ENCODE measurements at places on chromosomes 13 and 19. TPM values are rescaled to one million over a fixed set of nuclear protein-coding genes. Genes with fewer than 3 reads are reported as not detected.

DNA sequence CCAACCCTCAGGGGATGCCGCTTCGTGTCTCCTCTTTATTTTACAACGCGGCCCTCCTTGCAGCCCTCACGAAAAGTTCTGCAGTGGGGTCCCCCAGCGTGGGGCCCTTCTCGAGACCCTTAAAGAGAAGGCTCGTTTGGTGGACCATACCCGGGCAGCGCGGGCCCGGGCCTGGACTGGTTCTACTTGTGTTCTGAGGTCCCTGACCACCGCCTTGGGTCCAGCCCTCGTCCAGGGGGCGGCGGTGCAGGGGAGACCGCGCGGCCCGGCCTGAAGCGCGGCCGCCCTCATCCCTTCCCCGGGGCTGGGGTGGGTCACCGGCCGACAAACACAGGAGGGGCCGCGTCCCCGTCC is 400 bp upstream of the SERP2 start:
- H3K27me3 ChIP-seq, result no peaks in the 10 kb centered on the region
- peak overlapping the region; percentile 53 for H3K4me3 ChIP-seq
- no peaks in the 10 kb centered on the region for H3K36me3 ChIP-seq
- H3K4me1 ChIP-seq, result peaks cover 10% of the 10 kb centered on the region

DNA sequence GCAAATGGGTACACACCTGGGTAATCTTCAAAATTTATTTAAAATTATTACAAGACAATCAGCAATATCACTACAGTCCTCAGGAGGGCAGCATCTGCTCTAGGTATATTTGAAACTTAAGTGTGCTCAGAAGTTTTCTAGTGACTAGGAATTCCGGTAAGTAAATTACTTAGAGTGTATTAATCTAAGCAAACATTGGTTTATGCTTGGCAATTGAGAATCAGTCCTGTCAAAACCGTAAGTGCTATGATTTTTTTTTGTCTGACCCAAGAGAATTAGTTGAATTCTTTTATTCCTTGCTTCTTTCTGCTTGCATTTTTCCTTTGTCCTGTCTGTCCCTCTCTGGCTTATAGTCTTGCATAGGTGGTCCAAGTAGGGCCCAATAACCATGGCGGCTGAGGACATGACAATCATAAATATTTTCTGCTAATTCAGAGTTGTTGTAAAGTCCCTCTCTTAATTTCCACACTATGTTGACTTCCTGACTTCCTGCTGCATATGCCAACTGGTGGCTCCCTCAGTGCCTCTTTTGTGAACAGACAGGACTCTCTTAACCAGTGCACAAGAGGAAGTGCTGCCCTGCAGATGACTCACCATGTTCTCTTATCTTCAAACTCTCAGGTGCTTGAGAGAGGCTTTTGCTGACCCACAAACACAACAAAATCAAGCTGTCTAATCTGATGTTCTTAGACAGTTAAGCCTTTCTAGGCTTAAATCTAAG is 82.2 kb downstream of the SLAIN1 start:
- no peaks in the 10 kb centered on the region for H3K36me3 ChIP-seq
- peak overlapping the region; percentile 6 for H3K4me3 ChIP-seq
- no peaks in the 10 kb centered on the region for H3K4me1 ChIP-seq
- DNase-seq, result no peak

TEX26 gene
- total RNA-seq, result not detected

CACNG8 gene
- total RNA-seq, result 0.32 TPM

DNA sequence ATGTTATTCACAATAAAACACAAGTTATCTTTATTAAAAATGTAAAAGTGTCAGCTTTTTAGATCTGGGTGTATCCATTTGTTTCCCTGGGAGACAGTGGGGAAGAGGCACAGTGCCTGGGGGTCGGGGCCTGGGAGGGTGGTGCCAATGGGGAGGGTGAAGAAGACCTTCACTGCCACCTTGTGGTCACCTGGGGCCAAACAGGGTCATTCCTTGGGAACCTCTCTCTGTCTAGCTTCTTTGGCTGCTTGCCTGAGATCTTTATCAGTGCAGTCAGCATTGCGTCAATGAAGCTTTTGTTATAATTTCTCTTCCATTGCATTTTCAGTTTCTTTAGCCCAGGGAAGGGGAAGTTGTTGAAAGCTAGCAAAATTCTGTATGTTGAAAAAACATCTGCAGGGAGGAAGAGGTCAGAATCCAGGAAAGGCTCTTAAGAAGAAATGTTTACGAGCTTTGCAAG is 39.1 kb downstream of the PCDH8 start:
- H3K36me3 ChIP-seq, result no peaks in the 10 kb centered on the region
- no peaks in the 10 kb centered on the region for H3K27me3 ChIP-seq
- no peaks in the 10 kb centered on the region for H3K4me1 ChIP-seq
- no peak overlapping the region for H3K27ac ChIP-seq
- no peak for DNase-seq
- no peak overlapping the region for H3K4me3 ChIP-seq

DNA sequence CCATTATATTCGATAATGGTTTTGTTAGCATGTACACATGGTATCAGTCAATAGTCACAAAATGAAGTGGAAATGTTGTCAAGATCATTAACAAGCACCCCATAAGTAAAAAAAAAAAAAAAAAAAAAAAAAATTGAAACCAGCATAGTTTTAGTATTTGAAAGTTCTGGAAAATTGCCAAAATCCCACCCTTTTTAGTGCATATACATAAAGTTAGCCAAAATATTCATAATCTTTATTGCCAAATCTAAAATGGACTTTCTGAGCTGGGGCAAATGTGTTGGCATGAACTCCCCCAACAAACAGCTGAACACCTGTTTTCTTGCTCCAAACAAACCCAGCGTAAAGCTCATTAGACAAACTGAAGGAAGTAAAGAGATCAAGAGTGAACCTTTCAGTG is 73.9 kb downstream of the MZT1 start:
- H3K27me3 ChIP-seq, result no peaks in the 10 kb centered on the region
- no peak overlapping the region for H3K4me3 ChIP-seq

- no peak for DNase-seq
- no peak overlapping the region for H3K27ac ChIP-seq
- H3K27me3 ChIP-seq, result no peaks in the 10 kb centered on the region
- no peak overlapping the region for H3K4me3 ChIP-seq
- no peaks in the 10 kb centered on the region for H3K36me3 ChIP-seq
- H3K4me1 ChIP-seq, result no peaks in the 10 kb centered on the region
Measured at GRCh38 chr13:22773465-22773864, 407.3 kb upstream of the SGCG start.

DNA sequence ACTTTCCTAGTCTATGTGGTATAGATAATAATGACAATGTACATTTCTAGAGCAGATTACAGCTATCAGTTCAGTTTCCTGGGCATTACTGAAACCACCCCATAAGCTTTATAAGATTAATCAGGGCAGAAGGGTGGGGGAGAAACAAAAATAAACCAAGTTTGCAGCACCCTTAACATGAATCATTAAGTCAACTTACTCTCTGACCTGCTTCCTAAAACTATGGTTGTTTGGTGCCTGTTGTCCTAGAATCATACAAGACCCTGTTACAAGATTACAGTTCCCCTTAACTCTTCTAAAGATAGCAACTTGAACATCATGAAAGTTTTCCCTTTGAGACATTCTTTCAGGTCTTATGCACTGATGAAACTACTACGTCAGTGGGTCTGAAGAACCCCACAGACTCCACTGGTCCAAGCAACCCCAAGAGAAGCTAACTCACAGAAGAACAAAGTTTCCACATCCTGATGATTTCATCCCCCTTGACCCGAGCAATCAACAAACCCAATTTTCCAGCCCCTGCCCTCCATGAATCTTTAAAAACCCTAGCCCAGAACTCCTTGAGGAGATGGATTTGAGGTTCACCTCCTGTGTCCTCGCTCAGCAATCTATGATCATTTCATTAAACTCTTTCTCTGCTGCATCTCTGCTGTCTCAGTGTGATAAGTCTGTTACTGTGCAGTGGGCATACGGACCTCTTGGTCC is 336.5 kb downstream of the FOXO1 start:
- H3K36me3 ChIP-seq, result no peaks in the 10 kb centered on the region
- DNase-seq, result no peak
- H3K27me3 ChIP-seq, result no peaks in the 10 kb centered on the region
- no peak overlapping the region for H3K27ac ChIP-seq
- no peaks in the 10 kb centered on the region for H3K4me1 ChIP-seq
- no peak overlapping the region for H3K4me3 ChIP-seq

GRCh38 chr19:30441011-30441410 is 68.8 kb downstream of the ZNF536 start:
- no peak overlapping the region for H3K4me3 ChIP-seq
- no peak for DNase-seq
- no peaks in the 10 kb centered on the region for H3K4me1 ChIP-seq
- H3K27ac ChIP-seq, result no peak overlapping the region
- H3K36me3 ChIP-seq, result no peaks in the 10 kb centered on the region

HCST gene
- not detected for total RNA-seq

KCNK6 gene
- total RNA-seq, result 22.8 TPM

DNA sequence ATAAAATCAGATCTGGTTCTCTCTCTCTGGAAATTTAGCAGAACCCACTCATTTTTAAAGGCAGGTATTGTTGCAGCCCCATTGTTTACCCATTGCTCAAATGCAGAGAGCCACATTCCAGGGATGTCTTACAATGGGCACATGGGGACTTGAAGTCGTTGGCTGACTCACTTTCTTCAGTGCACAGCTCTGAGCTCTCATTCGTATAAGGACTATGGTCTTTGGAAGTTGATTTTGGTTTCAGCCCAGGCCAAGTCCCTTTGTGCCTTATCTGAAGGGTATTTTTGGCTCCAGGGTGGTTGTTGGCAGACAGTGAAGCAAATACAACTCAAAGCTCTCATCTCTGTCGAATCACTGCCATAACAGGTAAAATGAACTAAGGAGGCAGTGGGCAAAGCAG is 47.3 kb upstream of the CLDN10 start:
- H3K27me3 ChIP-seq, result no peaks in the 10 kb centered on the region
- H3K4me1 ChIP-seq, result no peaks in the 10 kb centered on the region
- no peak for DNase-seq
- H3K27ac ChIP-seq, result no peak overlapping the region

KLK15 gene
- total RNA-seq, result not detected

GRCh38 chr13:36630181-36630803 is 43.5 kb upstream of the SERTM1 start:
- H3K4me3 ChIP-seq, result no peak overlapping the region
- no peak for DNase-seq
- H3K27me3 ChIP-seq, result no peaks in the 10 kb centered on the region
- no peaks in the 10 kb centered on the region for H3K4me1 ChIP-seq
- no peaks in the 10 kb centered on the region for H3K36me3 ChIP-seq

ZNF816 gene
- total RNA-seq, result 7.1 TPM

DNA sequence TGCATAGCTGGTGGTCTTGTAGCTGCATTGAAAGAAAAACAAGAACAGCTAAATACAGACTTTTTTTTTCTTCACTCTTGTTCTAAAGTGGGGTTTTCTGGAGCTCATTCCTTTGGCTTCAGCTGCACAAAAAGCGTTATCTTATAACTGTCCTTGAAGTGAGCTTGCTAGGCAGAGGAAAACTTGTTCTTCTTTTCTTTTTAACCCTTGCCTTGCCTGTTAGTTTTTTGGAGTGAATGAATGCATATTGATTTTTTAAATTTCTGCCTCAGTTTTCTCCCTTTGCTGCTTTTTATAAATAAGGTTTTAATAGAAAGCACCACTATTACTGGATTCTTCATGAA is 1.5 kb downstream of the ZNF765 start:
- H3K4me3 ChIP-seq, result peak overlapping the region; percentile 68
- DNase-seq, result no peak
- H3K36me3 ChIP-seq, result peaks cover 14% of the 10 kb centered on the region
- H3K27ac ChIP-seq, result no peak overlapping the region

GRCh38 chr13:75547917-75548316 is 1.7 kb upstream of the UCHL3 start:
- no peak overlapping the region for H3K4me3 ChIP-seq
- no peak overlapping the region for H3K27ac ChIP-seq
- no peaks in the 10 kb centered on the region for H3K4me1 ChIP-seq
- no peak for DNase-seq

DNAAF3 gene
- not detected for total RNA-seq

FKBP8 gene
- total RNA-seq, result 395 TPM

DNA sequence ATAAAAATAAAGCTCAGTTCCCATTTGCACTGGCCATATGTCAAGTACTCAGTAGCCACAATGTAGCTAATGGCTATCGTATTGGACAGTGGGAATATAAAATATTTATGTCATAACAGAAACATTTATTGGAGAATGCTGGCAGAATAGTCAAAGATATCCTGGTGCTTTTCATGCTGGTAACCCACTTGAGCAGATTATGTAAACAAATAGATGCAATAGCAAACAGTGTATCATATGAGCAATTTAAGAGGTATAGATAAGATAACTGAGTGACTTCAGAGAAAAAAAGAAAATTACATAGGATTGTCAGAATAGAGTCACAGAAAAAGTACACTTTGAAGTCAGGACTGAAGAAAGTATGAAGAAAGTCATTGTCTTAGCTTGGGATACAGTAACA is 426.6 kb downstream of the NDFIP2 start:
- no peaks in the 10 kb centered on the region for H3K36me3 ChIP-seq
- H3K4me3 ChIP-seq, result no peak overlapping the region
- no peak overlapping the region for H3K27ac ChIP-seq
- DNase-seq, result no peak
- no peaks in the 10 kb centered on the region for H3K4me1 ChIP-seq

CHST8 gene
- not detected for total RNA-seq

GRCh38 chr19:40422748-40423566 is 2.8 kb downstream of the SERTAD1 start:
- peak overlapping the region; percentile 99 for H3K27ac ChIP-seq
- peaks cover 17% of the 10 kb centered on the region for H3K36me3 ChIP-seq
- no peak for DNase-seq
- H3K4me1 ChIP-seq, result peaks cover 14% of the 10 kb centered on the region

DNA sequence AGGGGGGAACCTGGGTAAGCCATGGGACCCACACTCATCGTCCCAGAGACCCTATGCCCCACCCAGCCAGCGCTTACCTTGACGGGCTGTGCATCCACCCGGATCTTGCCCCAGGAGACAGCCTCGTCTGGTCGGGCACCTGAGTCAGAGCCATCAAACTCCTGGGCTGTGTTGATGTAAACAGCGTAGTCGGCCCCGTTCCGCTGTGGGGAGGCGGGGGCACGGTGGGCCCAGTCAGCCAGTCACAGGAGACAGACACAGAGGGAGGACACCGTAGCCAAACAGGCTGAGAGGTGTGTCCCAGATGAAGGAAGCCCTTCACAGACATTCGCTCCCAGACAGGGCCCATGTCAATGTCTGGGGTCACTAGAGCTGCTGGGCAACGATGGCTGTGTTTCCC is 5.7 kb downstream of the DHPS start:
- no peak overlapping the region for H3K27ac ChIP-seq
- no peak overlapping the region for H3K4me3 ChIP-seq
- peaks cover 55% of the 10 kb centered on the region for H3K36me3 ChIP-seq
- no peak for DNase-seq
- H3K27me3 ChIP-seq, result no peaks in the 10 kb centered on the region
- no peaks in the 10 kb centered on the region for H3K4me1 ChIP-seq

ZNF576 gene
- 3.1 TPM for total RNA-seq

CCDC70 gene
- total RNA-seq, result not detected

TEAD2 gene
- total RNA-seq, result 51.4 TPM

GRCh38 chr13:74077792-74078191 is 56.4 kb downstream of the KLF12 start:
- no peaks in the 10 kb centered on the region for H3K27me3 ChIP-seq
- no peak overlapping the region for H3K4me3 ChIP-seq
- DNase-seq, result no peak
